Renal cortical epithelial cell (primary cell): ENCODE measurements at places on chromosomes 2 and 18. TPM values are rescaled to one million over a fixed set of nuclear protein-coding genes. Genes with fewer than 3 reads are reported as not detected.

PRLH gene
- total RNA-seq = not detected in 2 replicates

GALNT5 gene
- total RNA-seq = 3.7 and 10.1 TPM in 2 replicates

ICOS gene
- total RNA-seq = not detected in 2 replicates

PTPN18 gene
- 9.2 and 32.4 TPM in 2 replicates for total RNA-seq

MEIS1 gene
- 1.8 and 3.1 TPM in 2 replicates for total RNA-seq

HDAC4 gene
- 8.3 and 29.4 TPM in 2 replicates for total RNA-seq

LBX2 gene
- 0.99 and 1.0 TPM in 2 replicates for total RNA-seq

RGPD4 gene
- total RNA-seq = under 0.01 TPM in 1 of 2 replicates, not detected in the other

PLA2R1 gene
- total RNA-seq = 10.2 and 17.8 TPM in 2 replicates

KYNU gene
- total RNA-seq = 1.6 and 6.1 TPM in 2 replicates

LYPD6 gene
- 1.6 and 5.6 TPM in 2 replicates for total RNA-seq

CFAP65 gene
- 0.65 TPM in 1 of 2 replicates, not detected in the other for total RNA-seq

PARD3B gene
- total RNA-seq = 5.6 and 16.4 TPM in 2 replicates

SPC25 gene
- total RNA-seq = 0.60 and 1.2 TPM in 2 replicates

SERPINB3 gene
- 0.40 and 1.9 TPM in 2 replicates for total RNA-seq

DSG1 gene
- total RNA-seq = not detected in 2 replicates

KCNF1 gene
- not detected in 2 replicates for total RNA-seq
